ENCODE measurements at places on chromosomes 1 and 21.

DNA sequence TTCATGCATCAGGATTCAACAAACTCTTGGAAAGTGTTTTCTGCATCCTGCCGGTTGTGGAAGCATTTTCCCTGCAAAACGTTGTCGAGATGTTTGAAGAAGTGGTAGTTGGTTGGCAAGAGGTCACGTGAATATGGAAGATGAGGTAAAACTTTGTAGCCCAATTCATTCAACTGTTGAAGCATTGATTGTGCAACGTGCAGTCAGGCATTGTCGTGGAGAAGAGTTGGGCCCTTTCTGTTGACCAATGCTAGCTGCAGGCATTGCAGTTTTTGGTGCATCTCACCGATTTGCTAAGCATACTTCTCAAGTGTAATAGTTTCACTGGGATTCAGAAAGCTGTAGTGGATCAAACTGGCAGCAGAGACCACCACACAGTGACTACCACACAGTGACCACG, 57.0 kb upstream of the PRDM2 start:
- no peak for DNase-seq

- DNase-seq, result no peak
Measured at GRCh38 chr1:1393428-1393827, 5.7 kb downstream of the CCNL2 start.

- DNase-seq, result no peak
Measured at GRCh38 chr1:201309416-201309815, 26.1 kb downstream of the PKP1 start.

- peak; percentile 83 for DNase-seq
Measured at GRCh38 chr1:27111626-27112573, 43.0 kb downstream of the SLC9A1 start.

GRCh38 chr1:1529321-1529720, 11.1 kb downstream of the TMEM240 start:
- DNase-seq, result no peak

DNA sequence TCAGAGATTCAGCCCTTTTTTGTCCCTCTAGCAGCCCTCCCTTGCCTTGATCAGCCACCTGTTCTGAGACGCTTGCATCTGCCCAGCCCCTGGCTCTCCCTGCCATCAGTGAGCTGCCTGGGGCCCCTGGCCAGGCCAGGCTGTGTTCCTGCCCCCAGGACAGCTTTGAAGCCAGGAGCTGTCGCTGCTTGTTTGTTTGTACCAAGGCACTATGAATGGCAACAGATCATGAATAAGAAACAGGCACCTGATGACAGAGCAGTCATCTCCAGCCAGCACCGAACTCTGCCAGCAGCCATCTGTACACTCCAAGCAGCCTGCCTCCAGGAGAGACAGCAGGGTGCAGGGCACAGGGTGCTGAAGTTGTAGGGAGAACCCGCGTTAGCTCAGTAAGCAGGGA, 8.1 kb upstream of the VWA5B1 start:
- DNase-seq, result no peak

- no peak for DNase-seq
Measured at GRCh38 chr1:148379170-148379500, 104.0 kb downstream of the PPIAL4G start.

DNA sequence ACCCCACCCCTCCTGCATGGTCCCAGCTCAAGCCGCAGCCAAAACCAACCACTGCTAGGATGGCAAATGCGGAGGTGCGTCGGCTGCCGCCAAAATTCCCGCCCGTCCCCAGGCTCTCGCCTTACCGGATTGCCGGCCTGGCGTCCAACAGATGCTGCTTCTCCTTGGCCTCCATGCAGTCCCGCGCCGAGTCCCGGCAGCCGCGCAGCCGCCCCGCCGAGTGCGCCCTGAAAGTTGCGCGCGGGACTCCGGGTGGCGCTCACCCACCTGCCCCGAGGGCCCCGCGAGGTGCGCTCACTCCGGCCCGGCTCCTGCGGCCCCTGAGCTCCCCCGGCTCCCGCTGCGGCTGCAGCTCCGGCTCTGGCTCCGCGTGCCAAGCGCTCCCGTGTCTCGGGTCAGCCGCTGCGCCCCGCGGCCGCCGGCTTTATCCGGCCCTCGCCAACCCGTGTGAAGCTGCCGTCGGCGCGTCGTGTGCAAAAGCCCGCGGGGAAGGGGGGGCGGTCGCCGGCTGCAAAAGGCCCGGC, at the start of gene SLC30A2:
Gene SLC30A2 (minus strand): TSS at position 397 of the 524 bp plus-strand sequence. CDS start 222 bp downstream, at position 175.
- no peak for DNase-seq

DNA sequence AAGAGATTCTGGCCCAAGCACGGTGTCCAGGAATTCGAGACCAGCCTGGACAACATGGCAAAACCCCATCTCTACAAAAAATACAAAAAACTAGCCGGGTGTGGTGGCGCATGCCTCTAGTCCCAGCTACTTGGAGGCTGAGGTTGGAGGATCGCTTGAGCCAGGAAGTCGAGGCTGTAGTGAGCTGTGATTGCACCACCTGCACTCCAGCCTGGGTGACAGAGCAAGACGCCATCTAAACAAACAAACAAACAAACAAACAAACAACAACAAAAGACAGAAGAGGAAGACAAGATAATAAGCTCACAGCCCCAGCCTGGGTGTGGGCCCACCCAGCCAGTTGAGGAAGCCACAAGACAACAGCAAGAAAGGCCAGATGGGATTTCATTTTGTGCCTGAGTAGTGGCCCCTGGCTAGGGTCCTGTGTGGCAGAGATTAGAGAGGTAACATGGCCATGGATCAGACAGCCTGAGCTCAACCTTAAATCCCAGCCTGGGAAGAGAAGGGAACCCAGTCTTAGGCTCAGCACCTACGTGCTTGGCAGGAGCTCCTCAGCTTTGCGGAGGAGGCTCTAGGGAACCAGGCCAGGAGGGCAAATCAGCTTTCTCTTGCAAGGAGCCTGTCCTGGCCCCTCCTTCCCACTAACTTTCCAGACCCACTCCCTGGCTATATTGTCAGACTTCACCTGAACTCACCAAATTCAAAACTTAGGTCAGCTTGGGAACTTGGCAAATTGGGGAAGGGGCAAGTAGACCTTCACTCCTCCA, 4.9 kb upstream of the BEST4 start:
- DNase-seq, result no peak

DNA sequence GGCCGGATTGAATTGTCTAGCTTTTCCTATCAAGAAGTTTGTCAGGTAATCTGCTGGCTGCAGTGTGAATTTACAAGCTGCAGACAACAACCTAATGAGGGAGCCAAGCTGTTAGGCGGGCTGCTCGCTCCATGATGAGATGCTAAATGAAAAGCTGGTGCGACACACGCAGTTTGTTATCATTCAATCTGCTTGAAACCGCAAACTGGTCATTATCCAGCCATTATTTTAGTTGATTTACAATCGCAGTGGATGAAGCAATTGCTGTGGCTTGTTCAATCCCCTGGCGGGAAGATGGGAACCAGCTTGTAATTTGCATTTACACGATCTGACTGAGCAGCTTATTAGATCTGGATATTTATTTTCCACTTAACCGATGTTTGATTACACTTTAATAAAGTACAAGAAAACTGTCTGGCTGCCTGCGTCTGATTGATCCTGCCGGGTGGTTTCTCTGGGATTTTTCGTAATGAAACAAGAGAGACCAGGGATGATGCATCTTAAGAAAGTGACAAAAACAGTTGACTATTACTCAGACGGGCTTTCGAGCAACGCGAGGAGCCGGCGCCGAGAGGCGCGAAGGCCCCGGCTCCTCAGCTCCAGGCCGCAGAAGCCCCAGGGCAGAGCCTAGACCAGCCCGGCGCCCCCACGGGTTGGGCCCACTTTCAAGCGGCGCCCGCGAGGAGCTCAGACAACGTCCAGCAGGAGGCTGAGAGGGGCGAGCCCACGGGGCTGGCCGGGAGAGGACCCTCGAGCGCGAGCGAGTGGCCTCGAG, 118.0 kb upstream of the BARHL2 start:
- DNase-seq, result no peak

GRCh38 chr1:214635506-214635905, 32.5 kb downstream of the CENPF start:
- no peak for DNase-seq

Measured in activated CD8-positive, alpha-beta memory T cell treated with anti-CD3 and anti-CD28 coated beads for 24 hours (primary cell).